CD4-positive, alpha-beta memory T cell (primary cell): ENCODE measurements at places on chromosomes 2 and 18. TPM values are rescaled to one million over a fixed set of nuclear protein-coding genes. Genes with fewer than 3 reads are reported as not detected.
A peak's percentile ranks its signal among the peaks of the same experiment; 100 is the strongest.

DNA sequence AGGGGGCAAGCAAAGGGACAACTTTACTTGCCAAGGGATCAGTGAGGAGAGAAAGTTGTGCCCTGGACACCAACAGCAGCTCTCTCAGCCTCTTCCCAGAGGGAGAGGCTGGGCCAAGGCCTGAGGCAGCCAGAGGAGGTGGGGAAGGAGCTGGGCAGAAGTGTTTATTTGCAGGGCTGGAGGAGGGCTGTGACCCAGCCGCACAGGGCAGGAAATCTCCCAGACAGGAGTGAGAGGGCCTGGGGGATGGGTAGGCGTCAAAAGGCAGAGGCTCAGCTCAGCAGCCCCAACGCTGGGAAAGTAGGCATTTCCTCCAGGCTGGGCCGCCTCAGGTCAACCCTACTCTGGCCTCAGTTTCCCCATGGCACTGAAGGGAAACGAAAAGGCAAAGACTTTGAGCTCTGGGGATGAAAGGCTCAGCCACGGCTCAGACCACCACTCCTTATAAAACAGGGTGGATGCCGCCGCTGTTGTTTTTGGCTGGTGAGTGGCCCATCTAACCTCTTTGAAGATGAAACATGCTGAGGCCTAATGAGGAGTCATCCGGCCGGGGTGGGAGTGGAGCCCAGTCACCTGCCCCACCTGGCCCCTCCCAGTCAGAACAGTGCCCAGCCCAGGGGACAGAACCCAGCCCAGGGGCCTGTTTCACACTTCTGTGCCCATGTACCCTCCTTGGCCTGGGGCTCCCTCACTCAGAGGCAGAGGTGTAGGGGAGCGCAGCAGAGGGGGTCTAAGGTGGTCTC is 21.9 kb upstream of the SEMA4C start:
- no peak for DNase-seq
- no peak overlapping the region for H3K27ac ChIP-seq
- peaks cover 49% of the 10 kb centered on the region for H3K4me1 ChIP-seq
- H3K27me3 ChIP-seq, result no peaks in the 10 kb centered on the region

DNA sequence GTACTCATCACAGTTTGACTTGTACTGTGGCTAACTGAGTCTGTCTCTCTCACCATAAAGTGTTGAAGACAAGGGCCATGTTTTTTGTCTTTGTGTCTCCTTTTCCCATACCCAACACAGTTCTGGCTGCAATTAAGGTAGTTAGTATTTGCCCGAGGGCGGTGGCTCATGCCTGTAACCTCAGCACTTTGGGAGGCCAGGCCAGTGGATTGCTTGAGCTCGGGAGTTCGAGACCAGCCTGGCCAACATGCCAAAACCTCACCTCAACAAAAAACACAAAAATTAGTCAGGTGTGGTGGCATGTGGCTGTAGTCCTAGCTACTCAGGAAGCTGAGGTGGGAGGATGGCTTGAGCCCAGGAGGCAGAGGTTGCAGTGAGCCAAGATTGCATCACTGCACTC is 6.9 kb upstream of the KIF3C start:
- H3K4me3 ChIP-seq, result no peak overlapping the region
- no peak for DNase-seq
- H3K4me1 ChIP-seq, result peaks cover 9% of the 10 kb centered on the region
- no peaks in the 10 kb centered on the region for H3K27me3 ChIP-seq
- H3K27ac ChIP-seq, result no peak overlapping the region
- no peaks in the 10 kb centered on the region for H3K36me3 ChIP-seq

DNA sequence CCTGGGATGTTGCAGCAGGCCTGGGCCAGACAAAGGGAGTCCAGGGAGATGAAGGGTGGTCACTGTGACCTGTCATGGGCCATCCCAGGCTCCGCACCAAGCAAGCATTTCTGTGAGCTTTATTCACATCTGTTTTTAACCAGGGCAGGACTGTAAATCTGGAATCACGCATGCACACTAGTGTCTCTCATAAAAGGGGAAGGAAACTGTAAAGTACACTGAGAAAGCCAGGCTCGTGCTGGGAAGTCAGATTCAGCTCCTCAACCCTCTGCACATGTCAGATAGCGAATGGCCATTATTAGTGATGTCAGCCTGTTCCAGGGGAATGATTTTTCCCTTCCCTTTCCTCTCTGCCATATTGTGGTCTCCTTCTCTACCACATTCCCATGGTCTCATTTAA is 818.6 kb upstream of the RAB6C start:
- no peaks in the 10 kb centered on the region for H3K36me3 ChIP-seq
- H3K27me3 ChIP-seq, result no peaks in the 10 kb centered on the region
- H3K27ac ChIP-seq, result no peak overlapping the region
- no peak for DNase-seq
- H3K4me3 ChIP-seq, result no peak overlapping the region

GRCh38 chr2:98937906-98938305 is 1.9 kb upstream of the CRACDL start:
- peaks cover 9% of the 10 kb centered on the region for H3K4me1 ChIP-seq
- no peak overlapping the region for H3K4me3 ChIP-seq
- H3K27me3 ChIP-seq, result peaks cover 22% of the 10 kb centered on the region
- DNase-seq, result no peak
- no peak overlapping the region for H3K27ac ChIP-seq

GRCh38 chr2:207206011-207206410 is 40.3 kb upstream of the KLF7 start:
- H3K4me1 ChIP-seq, result no peaks in the 10 kb centered on the region
- no peak overlapping the region for H3K27ac ChIP-seq
- H3K4me3 ChIP-seq, result no peak overlapping the region
- no peaks in the 10 kb centered on the region for H3K36me3 ChIP-seq

GRCh38 chr2:128643221-128644065 is 324.8 kb upstream of the HS6ST1 start:
- no peaks in the 10 kb centered on the region for H3K27me3 ChIP-seq
- no peak overlapping the region for H3K27ac ChIP-seq
- H3K4me1 ChIP-seq, result no peaks in the 10 kb centered on the region
- H3K4me3 ChIP-seq, result no peak overlapping the region

DNA sequence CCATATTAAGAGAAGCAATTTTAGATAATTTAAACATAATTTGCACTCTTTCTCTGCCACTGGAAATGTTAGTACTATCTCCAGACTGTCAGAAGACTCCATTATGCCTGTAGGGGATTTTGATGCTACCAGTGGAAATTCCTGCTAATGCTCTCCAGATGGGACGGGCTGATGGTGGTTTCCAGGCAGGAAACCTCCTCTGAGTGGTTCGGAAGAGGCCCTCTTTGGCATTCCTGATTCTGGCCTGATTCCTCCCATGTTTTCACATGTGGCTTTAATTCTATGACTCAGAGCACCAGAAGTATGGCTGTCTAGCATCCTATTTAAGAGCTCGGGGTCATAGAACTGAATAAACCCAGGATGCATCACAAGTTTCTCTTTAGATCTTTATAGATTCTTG is 70.9 kb upstream of the ST6GAL2 start:
- no peak overlapping the region for H3K4me3 ChIP-seq
- no peaks in the 10 kb centered on the region for H3K27me3 ChIP-seq
- no peak for DNase-seq
- no peaks in the 10 kb centered on the region for H3K4me1 ChIP-seq
- no peaks in the 10 kb centered on the region for H3K36me3 ChIP-seq
- H3K27ac ChIP-seq, result no peak overlapping the region

The FANCL gene
- 9.7 TPM for total RNA-seq

DNA sequence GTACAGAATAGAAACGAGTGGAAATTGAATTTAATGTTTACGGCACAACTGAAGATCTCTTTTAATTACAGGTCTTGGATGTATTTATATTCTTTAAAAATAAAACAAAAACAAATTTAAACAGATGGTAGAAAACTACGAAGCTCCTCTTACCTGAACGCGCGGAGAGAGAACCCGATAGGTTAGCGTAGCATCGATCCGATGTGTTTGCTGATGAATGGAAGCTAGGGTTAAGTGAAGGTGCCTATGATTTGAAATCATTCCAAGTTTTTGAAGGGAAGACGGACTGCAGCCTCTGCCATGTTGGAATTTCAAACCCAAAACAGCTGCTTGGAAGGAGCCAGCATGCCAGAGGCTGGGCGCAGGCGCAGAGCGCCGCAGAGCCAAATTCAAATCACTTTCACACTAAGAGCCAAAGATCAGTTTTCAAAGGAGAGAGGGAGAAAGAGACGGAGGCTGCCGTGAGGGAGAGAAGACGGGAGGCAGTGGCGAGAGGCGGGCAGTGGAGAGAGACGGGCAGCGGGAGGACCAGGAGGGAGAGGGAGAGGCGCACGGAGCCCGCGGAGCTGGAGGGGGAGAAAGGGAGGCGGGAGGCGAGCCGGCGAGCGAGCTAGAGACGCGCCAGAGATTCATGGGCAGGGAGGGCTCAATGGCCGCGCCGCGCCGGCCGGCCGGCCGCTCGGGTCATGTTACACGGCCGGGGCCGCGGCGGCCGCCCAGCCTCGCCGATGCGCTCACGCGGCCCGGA is at the start of gene FIGN:
FIGN (minus strand) TSS at position 324 of the 748 bp plus-strand sequence. CDS start 1,081 bp downstream, outside the sequence.
- DNase-seq, result no peak
- H3K36me3 ChIP-seq, result no peaks in the 10 kb centered on the region
- no peaks in the 10 kb centered on the region for H3K4me1 ChIP-seq
- no peak within 1 kb of the TSS for H3K27ac ChIP-seq

The CYS1 gene
- total RNA-seq, result not detected

The MOCOS gene
- not detected for total RNA-seq

GRCh38 chr18:24176727-24177416 is 38.0 kb downstream of the CABYR start:
- H3K4me1 ChIP-seq, result no peaks in the 10 kb centered on the region
- H3K4me3 ChIP-seq, result no peak overlapping the region
- H3K27ac ChIP-seq, result no peak overlapping the region
- DNase-seq, result peak; percentile 5
- H3K27me3 ChIP-seq, result no peaks in the 10 kb centered on the region
- no peaks in the 10 kb centered on the region for H3K36me3 ChIP-seq

The ARHGAP25 gene
- 163 TPM for total RNA-seq

DNA sequence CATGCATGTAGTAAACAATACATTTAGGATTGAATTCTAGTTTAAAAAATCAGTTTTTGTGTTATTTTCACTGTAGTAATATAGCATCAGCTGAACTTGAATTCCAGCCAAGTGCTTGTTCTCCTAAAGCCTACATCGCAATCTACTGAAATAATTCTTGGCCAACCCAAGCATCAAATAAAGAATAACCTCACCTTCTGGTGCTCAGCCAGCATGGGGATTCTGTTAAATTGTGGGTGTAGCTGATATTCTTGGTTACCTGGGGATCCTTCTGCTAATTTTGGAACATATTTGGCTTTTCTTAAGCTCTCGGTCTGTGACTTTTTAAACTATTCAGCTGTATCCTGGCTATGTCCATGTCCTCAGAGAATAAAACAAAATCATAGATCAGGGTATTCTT is 248.8 kb downstream of the NRXN1 start:
- H3K27ac ChIP-seq, result no peak overlapping the region
- no peaks in the 10 kb centered on the region for H3K36me3 ChIP-seq
- H3K4me3 ChIP-seq, result no peak overlapping the region
- H3K4me1 ChIP-seq, result no peaks in the 10 kb centered on the region
- H3K27me3 ChIP-seq, result no peaks in the 10 kb centered on the region

DNA sequence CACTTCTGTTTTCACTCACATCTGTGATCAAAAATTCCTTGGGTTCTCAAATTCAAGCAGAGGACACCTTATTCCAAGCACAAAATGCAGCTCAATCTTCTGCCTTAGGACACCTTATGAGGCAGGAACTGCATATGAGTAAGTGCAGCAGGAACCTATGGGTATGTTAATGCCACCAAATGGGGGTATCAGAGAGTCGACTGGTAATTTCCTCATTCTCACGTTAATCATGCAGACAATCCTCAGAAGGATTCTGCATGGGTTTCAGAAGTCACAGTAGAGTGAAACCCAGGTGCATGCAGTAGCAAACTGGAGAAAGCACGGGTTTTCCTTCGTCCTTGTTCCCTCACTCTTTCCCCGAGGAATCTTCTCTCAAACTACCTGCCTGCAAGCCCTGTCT is 452.8 kb downstream of the CBLN2 start:
- H3K36me3 ChIP-seq, result no peaks in the 10 kb centered on the region
- H3K27ac ChIP-seq, result no peak overlapping the region
- no peaks in the 10 kb centered on the region for H3K4me1 ChIP-seq
- no peaks in the 10 kb centered on the region for H3K27me3 ChIP-seq

- H3K27ac ChIP-seq, result no peak overlapping the region
- H3K36me3 ChIP-seq, result no peaks in the 10 kb centered on the region
- no peaks in the 10 kb centered on the region for H3K4me1 ChIP-seq
- H3K27me3 ChIP-seq, result no peaks in the 10 kb centered on the region
- H3K4me3 ChIP-seq, result no peak overlapping the region
Measured at GRCh38 chr2:47250586-47251403, 95.7 kb upstream of the STPG4 start.

The KCNK3 gene
- total RNA-seq, result not detected

The BMP10 gene
- total RNA-seq, result not detected

- H3K27ac ChIP-seq, result no peak overlapping the region
- DNase-seq, result no peak
- H3K4me3 ChIP-seq, result no peak overlapping the region
- no peaks in the 10 kb centered on the region for H3K36me3 ChIP-seq
- peaks cover 3% of the 10 kb centered on the region for H3K27me3 ChIP-seq
Measured at GRCh38 chr18:35526495-35527059, 28.8 kb upstream of the INO80C start.

DNA sequence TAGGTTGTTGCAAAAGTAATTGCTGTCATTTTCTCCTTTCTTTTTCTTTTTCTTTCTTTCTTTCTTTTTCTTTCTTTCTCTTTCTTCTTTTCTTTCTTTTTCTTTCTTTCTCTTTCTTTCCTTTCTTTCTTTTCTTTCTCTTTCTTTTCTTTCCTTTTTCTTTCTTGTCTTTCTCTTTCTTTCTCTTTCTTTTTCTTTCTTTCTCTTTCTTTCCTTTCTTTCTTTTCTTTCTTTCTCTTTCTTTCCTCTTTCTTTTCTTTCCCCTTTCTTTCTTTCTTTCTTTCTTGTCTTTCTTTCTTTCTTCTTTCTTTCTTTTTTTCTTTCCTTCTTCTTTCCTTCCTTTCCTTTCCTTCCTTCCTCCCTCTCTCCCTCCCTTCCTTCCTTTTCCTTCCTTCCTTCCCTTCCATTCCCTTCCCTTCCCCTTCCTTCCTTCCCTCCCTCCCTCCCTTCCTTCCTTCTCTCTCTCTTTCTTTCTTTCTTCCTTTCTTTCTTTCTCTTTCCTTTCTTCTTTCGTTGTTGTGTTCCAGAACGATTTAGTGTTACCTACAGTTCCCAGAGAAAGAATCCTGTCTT is 178.9 kb downstream of the RPIA start:
- H3K36me3 ChIP-seq, result no peaks in the 10 kb centered on the region
- no peaks in the 10 kb centered on the region for H3K27me3 ChIP-seq
- H3K27ac ChIP-seq, result no peak overlapping the region
- H3K4me3 ChIP-seq, result no peak overlapping the region

The CCL20 gene
- 2.6 TPM for total RNA-seq

The KCNIP3 gene
- not detected for total RNA-seq

DNA sequence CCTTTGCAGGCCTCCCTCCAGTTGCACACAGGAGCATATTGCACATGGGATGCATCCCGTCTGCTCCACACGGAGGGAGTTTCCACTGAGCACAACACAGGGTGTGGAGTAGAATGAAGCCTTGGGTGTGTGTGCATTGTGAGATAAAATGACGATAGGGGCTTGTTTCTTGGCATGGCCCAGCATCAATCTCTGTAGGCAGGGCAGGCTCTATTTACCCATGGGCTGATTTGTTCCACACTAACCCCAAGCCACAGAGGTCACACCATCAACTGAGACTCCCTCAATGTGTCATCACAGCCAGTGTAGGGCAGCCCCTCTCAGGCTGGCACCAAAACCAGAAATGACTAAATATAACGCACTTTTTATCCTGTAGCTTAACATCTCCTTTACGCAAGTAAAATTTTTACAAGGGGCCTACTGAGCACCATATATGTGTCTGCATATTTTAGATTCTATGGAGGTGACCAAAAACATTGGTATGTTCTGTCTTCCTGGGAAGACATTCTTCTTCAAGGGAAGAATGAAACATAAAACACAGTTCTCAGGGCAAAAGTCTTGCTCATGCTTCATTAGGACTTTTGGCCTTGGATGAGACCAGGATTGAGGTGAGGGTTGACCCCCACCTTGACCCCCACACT is 2.7 kb upstream of the GKN1 start:
- DNase-seq, result no peak
- no peaks in the 10 kb centered on the region for H3K36me3 ChIP-seq
- H3K4me1 ChIP-seq, result no peaks in the 10 kb centered on the region
- no peak overlapping the region for H3K4me3 ChIP-seq
